ENCODE measurements at places on chromosomes 13 and 19.

DNA sequence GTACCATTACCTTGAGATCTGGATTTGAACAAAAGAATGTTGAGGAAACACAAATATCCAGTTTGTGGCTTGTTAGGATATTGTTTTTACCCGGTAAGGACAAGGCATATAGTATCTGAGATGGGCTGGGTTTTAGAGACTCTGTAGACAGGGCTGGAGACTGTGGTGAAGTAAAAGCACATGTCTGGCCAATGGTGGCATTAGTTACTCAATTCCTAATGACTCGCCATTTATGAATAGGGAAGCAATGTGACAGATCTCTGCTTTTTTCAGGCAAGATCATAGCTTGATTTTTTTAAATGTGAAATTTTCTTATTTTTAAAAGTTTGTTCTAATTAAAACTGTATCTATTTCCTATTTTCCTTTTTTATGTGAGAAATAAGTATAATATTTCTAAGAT lies 371.1 kb upstream of the SPRY2 start:
- no peak for DNase-seq

DNA sequence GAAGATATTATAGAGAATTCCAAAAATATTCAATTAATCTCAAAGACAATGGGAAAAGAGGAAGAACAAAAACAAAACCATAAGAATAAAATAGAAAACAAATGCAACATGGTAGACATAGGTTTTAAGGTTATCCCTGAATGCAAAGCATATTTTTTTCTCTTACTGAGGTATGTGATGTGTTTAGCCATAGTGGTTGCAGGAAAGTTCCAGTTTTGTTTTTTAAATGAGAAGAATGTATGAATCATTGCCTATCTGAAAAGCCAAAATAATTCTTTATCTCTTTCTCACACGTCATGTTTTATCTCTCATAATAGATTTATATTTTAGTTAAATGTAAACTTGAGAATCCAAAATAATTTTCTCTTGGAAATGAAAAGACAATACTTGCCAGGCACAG lies 2591.7 kb upstream of the PCDH20 start:
- DNase-seq = no peak

DNA sequence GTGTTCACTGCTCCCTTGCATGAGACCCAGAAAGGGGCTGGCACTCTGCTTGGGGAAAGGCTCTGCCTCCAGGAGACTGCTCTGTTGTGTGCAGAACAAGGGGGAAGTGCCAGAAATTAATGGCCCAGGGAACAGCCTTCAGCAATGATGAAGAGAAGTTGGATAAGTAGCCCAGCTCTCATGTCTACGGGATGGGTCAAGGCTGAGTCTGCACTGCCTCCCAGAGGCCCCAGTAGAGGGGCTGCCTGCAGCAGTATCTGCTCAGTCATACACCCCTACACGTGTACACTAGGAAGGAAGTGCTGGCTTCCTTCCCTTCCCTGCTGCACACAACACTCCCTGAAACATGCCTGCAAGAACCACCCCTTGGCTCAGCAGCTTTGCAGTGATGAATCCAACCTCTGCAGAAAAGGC lies 54.6 kb upstream of the URI1 start:
- DNase-seq = no peak

GRCh38 chr13:78228940-78229339 lies 310.3 kb upstream of the EDNRB start:
- DNase-seq = no peak

GRCh38 chr19:43318796-43319314 lies 34.6 kb upstream of the CD177 start:
- no peak for DNase-seq

DNA sequence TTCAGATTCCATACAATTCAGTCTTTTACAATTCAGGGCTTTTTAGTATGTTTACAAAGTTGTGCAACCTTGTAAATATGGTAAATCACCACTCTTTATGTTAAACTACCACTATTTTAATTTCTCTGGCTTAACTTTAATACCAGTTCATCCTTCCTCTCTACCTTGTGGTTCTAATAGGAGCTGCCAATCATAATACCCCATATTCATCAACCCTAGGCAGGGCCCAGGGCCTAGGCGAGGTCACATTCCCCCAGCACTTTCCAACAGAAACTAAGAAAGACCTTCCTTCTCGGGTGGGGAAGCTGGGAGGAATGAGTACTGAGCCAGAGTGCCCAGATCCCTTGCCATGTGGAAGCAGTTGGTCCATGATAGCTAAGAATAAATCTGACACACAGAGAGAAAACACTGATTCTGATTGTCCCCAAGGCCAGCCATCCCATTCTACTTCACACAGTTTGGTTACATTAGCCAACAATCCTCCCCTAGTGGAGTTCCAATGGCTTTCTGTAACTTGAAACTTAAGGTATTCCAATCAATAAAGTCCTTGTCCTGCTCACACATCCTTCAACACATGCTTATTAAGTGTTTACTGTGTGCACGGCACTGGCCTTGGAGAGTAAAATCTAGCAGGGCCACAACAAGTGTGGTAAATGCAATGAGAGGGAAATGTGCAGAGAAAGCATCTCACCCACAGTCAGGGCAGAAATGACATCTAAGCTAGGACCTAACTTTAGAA lies 76.8 kb downstream of the NUFIP1 start:
- DNase-seq = no peak

- DNase-seq = no peak
Measured at GRCh38 chr19:58352760-58353671, at the start of gene A1BG. TSS of gene A1BG (minus strand) at chr19:58353492. CDS start at chr19:58353437, 55 bp downstream.

DNA sequence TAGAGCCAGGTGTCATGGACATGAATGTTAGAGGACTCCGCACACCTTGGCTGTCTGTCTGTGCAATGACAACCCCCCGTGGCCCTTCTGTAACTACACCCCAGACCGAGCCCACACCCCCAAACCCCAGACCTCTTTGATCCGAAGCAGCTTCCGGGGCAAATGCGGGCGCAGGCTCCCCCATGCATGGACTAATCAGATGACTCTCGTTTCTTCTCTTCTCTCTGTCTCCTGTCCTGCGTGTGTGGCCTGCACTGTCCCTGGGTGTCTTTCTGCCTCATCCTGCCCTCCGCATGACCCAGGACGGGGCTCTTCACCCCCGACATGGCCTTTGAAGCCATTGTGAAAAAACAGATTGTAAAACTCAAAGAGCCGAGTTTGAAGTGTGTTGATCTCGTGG lies 38.9 kb downstream of the TMED1 start:
- DNase-seq = no peak

GRCh38 chr19:1913781-1914577 lies 8.8 kb downstream of the ADAT3 start:
- DNase-seq = no peak

GRCh38 chr13:76048131-76048530 lies 412.0 kb downstream of the LMO7 start:
- DNase-seq = no peak

- DNase-seq = no peak
Measured at GRCh38 chr13:112105892-112106291, 38.9 kb downstream of the SOX1 start.

- DNase-seq = no peak
Measured at GRCh38 chr13:36158611-36159010, 27.4 kb upstream of the DCLK1 start.

- no peak for DNase-seq
Measured at GRCh38 chr13:76397413-76397812, 488.8 kb downstream of the KCTD12 start.

DNA sequence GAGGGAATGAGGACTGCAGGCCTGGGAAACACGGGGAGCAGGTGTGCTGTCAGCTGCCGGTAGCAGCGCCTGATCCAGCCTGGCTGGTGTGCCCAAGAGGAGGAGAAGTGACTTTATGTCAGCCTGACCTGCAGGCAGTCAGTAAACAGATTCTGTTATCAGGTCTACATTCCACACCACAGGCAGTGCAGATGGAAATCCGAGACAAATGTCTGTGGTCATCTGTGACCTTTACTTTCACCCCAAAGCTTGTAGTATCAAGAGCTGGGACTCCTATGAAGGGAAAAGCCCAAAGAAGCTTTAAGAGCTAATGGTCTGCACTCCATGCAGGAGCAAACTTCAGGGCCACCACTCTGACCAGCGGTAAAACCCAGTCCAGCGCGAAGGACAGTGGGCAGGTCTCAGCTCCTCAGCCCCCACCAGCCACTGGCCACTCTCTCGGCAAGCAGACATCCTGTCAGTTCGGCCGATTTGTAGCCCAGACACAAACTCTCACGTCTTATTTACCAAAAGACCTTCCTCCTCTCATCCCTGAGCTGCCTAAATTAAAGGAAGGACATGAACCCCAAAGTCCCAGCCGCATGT lies 7.7 kb downstream of the EPS15L1 start:
- DNase-seq = no peak

GRCh38 chr19:54252845-54253244 lies 4.2 kb downstream of the LILRB5 start:
- no peak for DNase-seq
